ENCODE measurements at places on chromosomes 1 and 21.

DNA sequence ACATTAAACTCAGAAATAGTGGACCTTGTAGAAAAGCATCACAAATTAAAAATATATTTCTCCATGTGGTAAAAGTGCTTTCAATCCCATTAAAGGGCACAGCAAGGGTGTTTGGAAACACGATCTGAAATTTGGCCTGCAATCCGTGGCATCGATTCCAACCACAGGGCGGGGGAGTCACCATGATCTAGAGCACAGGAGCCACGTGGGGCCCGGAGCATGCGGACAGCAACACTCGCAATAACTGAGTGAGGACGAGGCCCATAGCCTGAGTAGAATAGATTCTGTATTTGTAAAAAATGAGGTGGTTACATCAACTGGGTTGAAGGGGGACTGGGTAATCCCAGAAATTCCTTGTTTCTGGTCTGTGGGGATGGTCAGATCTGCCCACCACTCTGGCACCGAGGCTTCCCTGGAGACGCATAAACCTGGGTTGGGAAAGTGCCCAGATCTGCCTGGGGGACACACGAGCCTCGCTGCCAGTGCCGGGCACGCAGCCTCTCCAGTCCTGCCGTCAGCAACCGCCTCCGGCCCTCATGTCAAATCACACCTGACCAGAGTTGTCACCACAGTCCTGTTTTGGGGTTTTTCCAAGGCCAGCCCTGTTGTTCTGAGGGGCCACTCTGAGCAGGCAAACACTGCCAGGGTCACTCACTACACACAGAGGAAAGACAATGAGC lies 104.3 kb downstream of the PGBD5 start:
- DNase-seq, result no peak

DNA sequence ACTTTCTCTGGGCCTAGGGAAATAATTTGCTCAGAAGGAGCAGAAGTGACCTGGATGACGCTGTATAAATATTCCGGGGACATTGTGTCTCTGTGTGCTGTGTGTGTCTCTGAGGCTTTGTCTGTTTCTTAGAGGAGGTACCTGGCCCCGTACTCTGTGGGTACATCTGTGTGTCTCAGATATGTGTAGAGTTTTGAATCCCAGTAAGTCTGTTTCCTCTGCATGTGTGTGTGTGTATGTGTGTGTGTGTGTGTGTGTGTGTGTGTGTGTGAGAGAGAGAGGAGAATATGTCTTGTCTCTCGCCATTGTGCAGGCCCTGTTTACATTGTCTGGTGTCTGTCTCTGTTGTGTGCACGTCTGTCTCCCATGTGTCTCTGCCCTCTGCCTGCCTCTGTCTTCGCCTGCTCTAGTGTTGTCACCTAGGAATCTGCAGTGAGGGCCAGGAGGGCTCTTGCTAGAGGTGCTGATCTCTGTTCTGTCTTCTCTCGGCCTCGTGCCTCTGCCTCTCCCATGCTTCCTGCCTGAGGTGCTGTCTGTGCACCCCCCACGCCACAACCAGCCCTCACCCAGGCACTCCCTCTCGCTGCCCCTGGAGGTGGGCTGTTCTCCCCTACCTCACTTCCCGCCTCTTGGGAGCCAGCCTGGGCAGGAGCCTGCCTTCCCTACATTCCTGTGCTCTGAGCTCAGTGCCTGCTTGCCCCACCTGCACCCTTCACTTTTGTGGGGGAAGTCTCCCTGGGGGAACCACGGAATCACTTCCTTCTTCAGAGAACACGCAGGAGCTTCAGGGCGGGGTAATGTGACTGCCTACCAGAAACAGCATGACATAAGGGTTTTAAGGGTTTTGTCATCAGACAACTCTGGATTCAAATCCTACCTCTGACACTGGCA lies 5.9 kb downstream of the MAP7D1 start:
- DNase-seq, result peak; percentile 70

- DNase-seq, result no peak
These were observed 138.9 kb downstream of the ACTL8 start for GRCh38 chr1:17893891-17894631.

DNA sequence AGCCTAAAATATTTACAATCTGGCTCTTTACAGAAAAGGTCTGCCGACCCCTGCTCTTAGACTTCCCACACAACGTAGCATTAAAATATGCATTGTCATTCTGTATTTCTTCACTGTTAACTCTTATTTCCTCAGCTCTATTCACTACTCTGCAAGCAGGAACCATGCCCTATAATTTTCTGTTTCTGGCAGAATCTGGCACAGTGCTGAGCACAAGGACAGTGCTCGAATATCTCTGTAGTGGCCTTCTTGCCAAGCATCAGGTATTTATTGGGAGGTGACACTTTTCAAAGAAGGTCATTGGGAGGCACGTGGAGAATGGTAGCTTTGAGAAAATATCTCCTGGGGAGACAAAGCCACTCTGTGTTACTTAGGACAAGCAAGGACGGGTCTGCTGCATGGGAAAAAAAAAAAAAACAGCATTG lies 77.9 kb downstream of the PSMG1 start:
- DNase-seq, result no peak

GRCh38 chr1:22040286-22040623 lies 12.3 kb upstream of the CDC42 start:
- DNase-seq, result no peak

GRCh38 chr1:65979136-65980044 lies 186.7 kb downstream of the PDE4B start:
- no peak for DNase-seq

DNA sequence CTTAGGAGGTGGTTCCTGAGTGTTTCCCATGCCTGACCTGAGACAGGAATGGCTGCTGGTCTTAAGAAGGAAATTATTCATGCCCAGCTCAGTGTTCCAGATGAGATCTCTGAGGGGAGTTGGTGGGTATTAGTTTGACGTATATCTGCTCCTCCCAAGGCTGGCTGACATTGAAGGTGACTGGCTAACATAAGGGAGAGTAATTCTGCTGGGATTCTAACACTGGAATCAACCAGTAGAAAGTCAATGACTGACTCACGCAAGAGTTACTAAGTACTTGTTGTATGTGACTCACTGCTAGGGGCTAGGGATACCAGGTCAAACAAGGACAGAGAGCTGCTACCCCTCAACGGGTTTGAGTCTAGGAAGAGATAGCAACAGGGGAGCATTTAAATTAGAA lies 177.3 kb downstream of the CACNA1E start:
- DNase-seq, result no peak

GRCh38 chr1:204348722-204349121 lies 11.0 kb downstream of the PLEKHA6 start:
- no peak for DNase-seq

DNA sequence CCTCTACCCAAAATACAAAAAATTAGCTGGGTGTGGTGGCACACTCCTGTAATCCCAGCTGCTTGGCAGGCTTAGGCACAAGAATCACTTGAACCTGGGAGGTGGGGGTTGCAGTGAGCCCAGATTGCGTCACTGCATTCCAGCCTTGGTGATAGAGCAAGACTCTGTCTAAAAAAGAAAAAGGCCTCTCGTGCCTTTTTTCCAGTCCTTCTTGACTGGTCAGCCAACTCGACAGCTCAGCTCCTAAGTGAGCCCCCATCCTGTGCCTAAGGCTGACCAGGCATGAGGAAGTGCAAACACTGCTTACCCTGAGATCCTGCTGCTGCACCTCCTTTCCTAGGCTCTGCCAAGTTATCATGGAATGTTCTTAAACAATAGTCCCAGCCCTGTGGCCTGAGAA lies 10.1 kb upstream of the PROK1 start:
- DNase-seq, result no peak

GRCh38 chr1:156766298-156767100 lies 836 bp upstream of the PRCC start:
- no peak for DNase-seq

- DNase-seq, result no peak
These were observed 657.0 kb downstream of the AMY1C start for GRCh38 chr1:104406728-104407127.

GRCh38 chr1:36160388-36160948 lies 4.5 kb downstream of the MAP7D1 start:
- DNase-seq, result no peak

- no peak for DNase-seq
These were observed 19.7 kb downstream of the DPYD start for GRCh38 chr1:97901017-97901658.

DNA sequence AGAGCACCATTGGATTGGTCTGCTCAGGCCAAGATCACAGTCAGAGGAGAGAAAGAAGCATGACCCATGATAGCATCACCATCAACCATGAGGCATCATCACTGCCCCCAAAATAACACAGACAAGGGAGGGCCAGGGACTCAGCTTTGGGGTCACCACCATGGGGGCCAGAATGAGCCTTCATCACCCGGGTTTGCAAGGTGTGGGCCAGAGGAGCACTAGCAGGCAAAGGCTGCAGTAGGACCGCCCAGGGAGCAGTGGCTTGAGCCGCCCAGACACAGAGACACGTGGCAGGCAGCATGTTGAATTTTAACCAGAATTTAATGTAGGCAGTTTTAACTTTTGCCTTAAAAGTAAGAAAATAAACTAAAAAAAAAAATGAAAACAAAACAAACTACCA lies 53.7 kb upstream of the TMPRSS2 start:
- DNase-seq, result no peak

DNA sequence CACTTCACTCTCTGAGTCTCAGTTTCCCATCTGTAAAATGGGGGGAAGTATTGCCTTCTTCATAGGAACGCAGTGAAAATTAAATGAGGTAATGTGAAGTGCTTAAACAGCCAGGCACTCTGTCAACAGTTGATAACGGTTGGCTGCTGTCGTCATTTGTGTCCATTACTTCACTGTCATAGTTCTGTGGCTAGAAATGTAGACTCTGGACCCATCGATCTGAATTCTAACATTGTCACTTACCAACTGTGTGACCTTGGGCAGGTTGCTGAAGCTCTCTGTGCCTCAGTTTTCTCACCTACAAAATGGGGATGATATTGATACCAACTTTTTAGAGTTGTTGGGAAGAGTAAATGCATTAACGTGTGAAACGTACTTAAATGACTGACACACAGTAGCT lies 152.6 kb downstream of the PTPRU start:
- DNase-seq, result peak; percentile 18

DNA sequence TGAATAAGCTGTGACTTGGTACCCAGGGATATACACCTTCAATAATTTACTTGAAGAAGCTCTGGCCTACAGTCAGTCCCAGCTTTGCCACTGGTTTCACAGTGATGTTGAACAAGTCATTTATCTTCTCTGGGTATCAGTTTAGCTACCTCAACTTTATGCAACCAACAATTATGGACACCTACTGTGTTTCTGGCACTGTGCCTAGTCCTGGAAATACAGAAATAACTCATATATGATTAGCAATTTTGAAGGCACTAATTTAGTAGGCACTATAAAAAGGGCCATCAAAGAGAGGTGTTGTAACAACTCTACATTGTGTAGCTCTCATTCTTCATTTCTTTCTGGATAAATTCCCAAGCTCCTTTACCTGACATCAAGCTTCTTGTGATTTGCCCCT lies 88.6 kb upstream of the SPATA6 start:
- no peak for DNase-seq

DNA sequence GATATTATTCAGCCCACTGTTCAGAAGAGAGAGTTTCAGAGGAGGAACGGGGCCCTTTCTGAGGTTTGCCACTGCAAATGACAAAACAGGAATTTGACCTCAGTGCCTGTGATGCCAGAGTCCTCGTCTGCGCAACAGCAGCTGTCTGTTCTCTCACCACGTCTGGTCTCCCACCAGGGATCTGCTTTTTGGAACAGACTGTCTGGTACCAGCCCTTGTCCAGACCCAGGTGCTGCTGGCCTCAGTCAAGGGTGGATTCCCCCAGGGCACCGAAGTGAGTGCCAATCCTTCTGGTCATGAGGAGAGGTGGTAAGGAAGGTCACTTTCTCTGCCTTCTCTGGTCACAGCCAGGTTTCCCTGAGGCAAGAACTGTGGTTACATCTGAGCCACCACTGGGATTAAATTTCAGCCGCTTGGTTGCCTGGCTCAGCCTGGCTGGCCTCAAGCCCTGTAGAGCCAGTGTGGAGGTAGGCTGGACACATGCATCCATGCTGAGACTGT lies 2.3 kb upstream of the BCAN start:
- DNase-seq, result no peak

GRCh38 chr1:177780096-177780700 lies 189.7 kb downstream of the SEC16B start:
- no peak for DNase-seq

GRCh38 chr1:150165622-150166612 lies 16.2 kb downstream of the PLEKHO1 start:
- peak; percentile 70 for DNase-seq

DNA sequence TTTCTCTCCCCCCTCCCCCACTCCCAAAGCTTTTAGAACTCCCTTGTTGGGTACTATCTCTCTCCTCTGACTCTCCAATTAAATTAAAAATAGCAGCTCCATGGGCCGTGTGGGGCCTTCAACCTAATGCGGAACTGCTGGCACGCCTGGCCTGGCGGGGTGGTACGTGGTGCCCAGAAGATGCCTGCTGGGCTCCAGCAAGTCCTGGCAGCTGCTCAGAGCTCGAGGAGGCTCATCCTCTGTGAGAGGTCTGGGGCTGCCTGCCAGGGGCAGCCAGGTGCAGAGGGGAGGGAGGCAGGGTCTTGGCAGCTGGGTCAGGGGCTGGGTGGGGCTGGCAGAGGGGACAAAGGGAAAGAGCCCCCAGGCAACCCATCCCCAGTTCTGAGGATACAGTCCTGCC lies 74.4 kb downstream of the ACTL8 start:
- DNase-seq, result no peak

- peak; percentile 72 for DNase-seq
These were observed 13.3 kb downstream of the TGFBR3 start for GRCh38 chr1:91872559-91873081.

DNA sequence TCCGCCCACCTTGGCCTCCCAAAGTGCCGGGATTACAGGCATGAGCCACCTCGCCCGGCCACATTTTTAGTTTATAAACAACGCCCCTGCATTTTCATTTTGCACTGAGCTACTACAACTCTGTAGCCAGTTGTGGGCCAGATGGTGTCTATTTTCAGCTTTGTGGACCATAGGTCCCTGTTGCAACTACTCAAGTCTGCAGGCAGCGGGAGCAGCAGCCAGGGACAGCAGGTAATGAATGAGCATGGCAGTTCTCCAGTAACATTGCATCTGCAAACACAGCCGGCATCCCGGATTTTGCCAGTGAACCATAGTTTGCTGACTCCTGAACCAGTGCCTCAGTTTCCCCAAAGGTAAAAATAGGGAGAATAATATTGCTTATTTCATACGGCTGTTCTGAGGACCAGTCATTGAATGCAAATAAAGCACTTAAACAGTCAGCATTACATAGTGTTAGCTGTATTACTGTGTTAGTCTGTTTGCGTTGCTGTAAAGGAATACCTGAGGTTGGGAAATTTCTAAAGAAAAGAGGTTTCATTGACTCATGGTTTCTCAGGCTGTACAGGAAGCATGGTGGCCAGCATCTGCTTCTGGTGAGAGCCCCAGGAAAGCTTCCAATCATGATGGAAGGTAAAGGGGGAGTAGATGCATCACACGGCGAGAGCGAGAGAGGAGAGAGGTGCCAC lies 65.5 kb upstream of the SLC45A1 start:
- DNase-seq, result no peak
